ENCODE measurements at places on chromosomes 7 and 10.

DNA sequence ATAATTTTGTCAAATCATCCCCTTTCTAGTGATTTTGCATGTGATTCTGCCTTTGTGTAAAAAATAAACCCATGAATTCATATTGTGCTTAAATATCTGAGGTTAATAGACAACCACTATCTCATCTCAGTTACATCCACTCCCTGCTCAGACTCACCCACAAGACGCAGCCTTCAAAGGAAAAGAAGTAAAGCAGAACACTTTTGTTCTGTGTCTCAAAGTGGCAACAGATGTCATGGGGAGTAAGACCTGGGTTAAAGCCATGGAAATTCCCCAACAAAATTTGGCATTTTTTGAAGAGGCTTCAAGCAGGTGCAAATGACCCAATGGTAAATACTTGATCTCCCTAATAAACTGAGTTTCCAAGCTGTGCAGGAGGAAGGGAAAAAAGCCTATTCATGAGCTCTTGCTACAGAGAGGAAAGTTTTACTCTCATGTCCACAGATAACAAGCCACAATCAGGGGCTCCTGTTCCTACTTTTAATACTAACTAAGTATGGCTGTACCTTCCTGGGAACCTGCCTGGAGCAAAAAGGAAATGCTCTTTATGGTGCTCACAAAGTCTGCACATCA, 4.7 kb downstream of the CYP3A7 start:
- no peak overlapping the region for H3K27ac ChIP-seq
- H3K27me3 ChIP-seq: no peaks in the 10 kb centered on the region
- no peak for DNase-seq
- H3K4me3 ChIP-seq: no peak overlapping the region
- no peaks in the 10 kb centered on the region for H3K36me3 ChIP-seq
- H3K4me1 ChIP-seq: no peaks in the 10 kb centered on the region

DNA sequence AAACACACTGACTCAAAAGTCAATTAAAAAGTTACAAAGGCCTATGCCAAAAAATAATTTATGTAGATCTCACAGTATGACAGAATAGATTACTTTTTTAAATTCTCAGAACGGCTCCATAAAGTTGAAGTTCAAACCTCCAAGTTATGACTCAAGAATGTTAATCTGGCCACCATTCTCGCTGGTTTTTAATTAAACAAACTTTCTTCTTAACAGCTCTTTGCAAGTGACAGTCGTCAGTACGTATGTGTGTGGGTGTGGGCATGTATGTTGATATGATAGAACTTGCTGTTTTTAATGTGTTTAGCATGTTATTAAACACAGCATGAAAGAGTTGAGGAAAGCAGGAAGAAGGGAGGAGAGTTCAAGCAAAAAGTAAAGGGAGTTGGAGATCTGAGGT, 18.5 kb downstream of the PRKCQ start:
- DNase-seq: no peak
- no peaks in the 10 kb centered on the region for H3K4me1 ChIP-seq
- no peak overlapping the region for H3K27ac ChIP-seq
- H3K36me3 ChIP-seq: no peaks in the 10 kb centered on the region
- H3K4me3 ChIP-seq: no peak overlapping the region
- H3K27me3 ChIP-seq: peaks cover under 1% of the 10 kb centered on the region

- no peak overlapping the region for H3K27ac ChIP-seq
- H3K4me3 ChIP-seq: no peak overlapping the region
- no peaks in the 10 kb centered on the region for H3K27me3 ChIP-seq
- no peaks in the 10 kb centered on the region for H3K4me1 ChIP-seq
- DNase-seq: no peak
Observed at GRCh38 chr7:30764030-30764975, 6.9 kb upstream of the MINDY4 start.

GRCh38 chr7:14598978-14599377, 303.6 kb downstream of the DGKB start:
- H3K27ac ChIP-seq: no peak overlapping the region
- no peaks in the 10 kb centered on the region for H3K27me3 ChIP-seq
- no peaks in the 10 kb centered on the region for H3K4me1 ChIP-seq
- H3K4me3 ChIP-seq: no peak overlapping the region
- no peaks in the 10 kb centered on the region for H3K36me3 ChIP-seq

DNA sequence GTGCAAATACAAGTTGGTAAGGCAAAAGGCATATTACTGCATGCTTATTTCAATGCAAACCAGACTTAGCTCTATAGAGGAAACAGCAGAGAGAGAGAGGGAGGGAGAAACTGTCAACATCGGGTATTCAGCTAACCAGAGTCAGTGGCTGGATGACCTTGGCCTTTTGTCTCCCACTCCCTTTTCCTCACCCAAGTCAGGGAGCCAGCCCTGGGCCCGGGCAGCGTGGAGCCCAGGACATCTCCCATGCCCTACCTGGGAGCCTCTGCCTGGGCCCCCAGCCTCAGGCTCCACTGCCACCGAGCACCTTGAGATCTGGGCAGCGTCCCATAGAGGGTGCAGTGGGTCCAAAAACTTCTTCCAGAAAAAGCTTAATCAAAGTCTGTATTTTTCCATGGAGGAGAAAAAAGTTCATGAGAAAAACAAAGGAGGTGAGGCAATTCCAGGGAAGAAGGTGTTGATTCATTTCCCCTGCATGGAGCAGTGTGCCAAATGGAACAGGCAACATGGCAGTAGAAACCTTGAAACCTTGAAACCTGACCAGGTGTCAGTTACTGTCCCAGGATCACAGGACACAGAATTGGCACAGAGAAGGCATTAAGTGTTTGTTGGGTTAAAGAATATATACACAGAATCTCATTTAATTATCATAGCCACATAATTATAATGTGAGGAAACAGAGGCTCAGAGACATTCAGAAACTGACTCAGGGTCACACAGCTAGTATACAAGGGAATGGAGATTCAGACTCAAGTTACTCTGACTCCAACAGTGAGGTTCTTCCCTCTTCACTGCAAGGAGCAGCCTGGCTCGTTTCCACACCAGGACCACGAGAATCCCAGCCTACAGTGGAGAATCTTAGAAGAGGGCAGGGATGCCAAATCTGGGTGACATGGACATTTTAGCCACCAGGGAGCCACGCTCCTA, 5.8 kb upstream of the NCOA4 start:
- no peaks in the 10 kb centered on the region for H3K4me1 ChIP-seq
- no peaks in the 10 kb centered on the region for H3K27me3 ChIP-seq
- no peaks in the 10 kb centered on the region for H3K36me3 ChIP-seq
- H3K27ac ChIP-seq: no peak overlapping the region

GRCh38 chr10:106384496-106384895, 780.0 kb downstream of the SORCS1 start:
- no peaks in the 10 kb centered on the region for H3K27me3 ChIP-seq
- no peak for DNase-seq
- H3K27ac ChIP-seq: no peak overlapping the region
- no peaks in the 10 kb centered on the region for H3K4me1 ChIP-seq
- H3K36me3 ChIP-seq: no peaks in the 10 kb centered on the region

- H3K4me1 ChIP-seq: no peaks in the 10 kb centered on the region
- H3K36me3 ChIP-seq: no peaks in the 10 kb centered on the region
- H3K4me3 ChIP-seq: no peak within 1 kb of the TSS
- H3K27me3 ChIP-seq: no peaks in the 10 kb centered on the region
- no peak within 1 kb of the TSS for H3K27ac ChIP-seq
Observed at GRCh38 chr7:116030651-116031276, at the start of gene TFEC. TFEC (minus strand) TSS chr7:116030763; CDS start chr7:115984441, 46,322 bp downstream.

- H3K4me1 ChIP-seq: no peaks in the 10 kb centered on the region
- H3K27me3 ChIP-seq: no peaks in the 10 kb centered on the region
- H3K27ac ChIP-seq: no peak overlapping the region
Observed at GRCh38 chr7:99420213-99420612, 11.4 kb downstream of the BUD31 start.

DNA sequence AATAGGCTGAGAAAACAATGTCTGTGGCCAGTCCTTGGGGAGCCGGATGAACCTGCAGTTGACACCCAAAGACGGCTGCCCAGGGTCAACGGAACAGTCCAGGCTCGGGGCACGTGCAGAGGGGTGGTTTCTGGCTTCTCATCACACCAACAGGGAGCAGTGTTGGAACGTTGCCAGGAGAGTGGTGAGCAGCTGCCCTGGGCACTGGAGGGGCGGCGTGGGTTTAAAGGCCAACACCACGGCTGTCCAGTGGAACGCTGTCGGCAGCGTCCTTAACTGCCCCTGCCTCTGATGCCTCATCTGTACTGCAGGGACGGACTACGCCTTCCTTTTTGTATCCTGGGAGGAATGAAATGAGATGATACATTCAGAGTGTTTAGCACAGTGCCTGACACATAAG, 19.8 kb downstream of the JCAD start:
- DNase-seq: no peak
- no peaks in the 10 kb centered on the region for H3K36me3 ChIP-seq
- no peak overlapping the region for H3K27ac ChIP-seq
- H3K4me1 ChIP-seq: no peaks in the 10 kb centered on the region
- H3K4me3 ChIP-seq: no peak overlapping the region

DNA sequence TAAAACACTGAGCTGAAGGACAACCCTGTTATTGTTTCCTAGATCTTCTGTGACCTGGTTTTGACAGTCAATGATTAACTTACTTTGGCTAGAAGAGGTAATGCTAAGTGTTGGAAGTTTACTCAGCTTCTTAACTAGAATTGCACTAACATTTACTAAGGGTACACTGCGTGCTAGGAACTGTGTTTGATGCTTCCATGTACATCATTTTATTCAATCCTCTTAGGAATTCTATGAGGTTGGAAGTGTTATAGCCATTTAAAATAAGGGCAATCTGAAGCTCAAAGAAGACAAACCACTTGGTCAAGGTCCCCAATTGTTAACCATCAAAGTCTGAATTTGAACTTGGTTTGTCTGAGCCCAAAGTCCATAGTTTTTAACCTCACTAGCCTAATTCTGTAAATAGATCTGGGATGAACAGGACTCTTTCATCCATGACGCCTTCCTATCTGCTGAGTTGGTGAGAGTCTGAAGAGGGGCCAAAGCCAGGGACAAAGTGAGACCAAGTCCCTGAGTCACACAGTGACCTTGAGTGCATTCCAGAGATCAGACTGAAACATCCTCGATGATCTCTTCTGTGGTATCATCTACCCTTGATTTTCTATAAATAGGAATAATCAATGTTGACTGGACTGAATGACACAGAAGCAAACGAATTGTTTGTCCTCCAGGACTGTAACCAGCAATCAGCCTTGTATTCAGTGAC, 29.2 kb upstream of the ZNRF2 start:
- H3K27me3 ChIP-seq: no peaks in the 10 kb centered on the region
- no peaks in the 10 kb centered on the region for H3K36me3 ChIP-seq
- no peak overlapping the region for H3K27ac ChIP-seq
- no peak for DNase-seq

DNA sequence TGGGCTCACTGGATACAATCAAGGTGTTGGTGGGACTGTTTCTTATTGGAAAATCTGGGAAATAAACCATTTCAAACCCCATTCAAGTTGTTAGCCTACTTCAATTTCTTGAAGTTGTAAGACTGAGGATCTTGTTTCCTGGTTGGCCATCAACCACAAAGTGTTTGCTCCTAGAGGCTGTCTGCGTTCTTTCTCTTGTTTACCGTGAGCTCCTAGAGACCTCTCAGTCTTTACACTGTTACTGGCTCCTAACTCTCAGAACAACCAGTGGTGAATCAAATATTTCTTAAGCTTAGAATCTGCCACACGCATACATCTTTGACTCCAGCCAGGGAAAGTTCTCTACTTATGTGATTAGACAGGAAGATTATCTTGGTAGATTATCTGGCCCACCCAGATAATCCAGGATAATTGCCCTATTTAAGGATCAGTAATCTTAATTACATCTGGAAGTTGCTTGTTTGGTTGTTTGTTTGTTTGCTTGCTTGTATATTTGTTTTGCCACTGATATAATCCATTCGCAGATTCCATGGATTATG, 798.7 kb downstream of the IPMK start:
- no peaks in the 10 kb centered on the region for H3K36me3 ChIP-seq
- H3K27me3 ChIP-seq: no peaks in the 10 kb centered on the region
- DNase-seq: no peak
- H3K27ac ChIP-seq: no peak overlapping the region
- no peak overlapping the region for H3K4me3 ChIP-seq

DNA sequence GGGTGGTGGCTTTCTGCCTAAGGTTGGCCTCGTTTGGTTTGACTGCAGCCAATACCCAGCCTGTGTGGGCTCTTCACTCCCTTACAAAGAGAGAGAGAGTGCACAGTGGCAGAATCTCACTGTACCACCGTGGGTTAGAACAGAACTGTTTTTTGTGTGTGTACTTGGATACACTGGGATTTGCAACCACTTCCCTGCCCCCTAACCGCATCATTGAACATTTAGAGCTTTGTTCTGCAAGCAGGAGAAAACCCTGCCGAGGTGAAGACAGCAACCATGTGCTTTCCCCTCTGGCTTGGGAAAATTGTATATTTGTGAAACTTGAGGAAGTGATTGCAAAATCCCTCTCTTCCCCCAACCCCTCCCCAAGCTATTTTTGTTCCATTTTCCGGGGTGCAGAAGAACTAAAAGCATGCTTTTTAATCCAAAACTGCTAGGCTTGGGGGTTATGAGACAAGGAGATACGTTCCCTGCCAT, 201.2 kb downstream of the TCF7L2 start:
- H3K36me3 ChIP-seq: no peaks in the 10 kb centered on the region
- no peaks in the 10 kb centered on the region for H3K4me1 ChIP-seq
- no peak overlapping the region for H3K4me3 ChIP-seq
- no peak for DNase-seq

GRCh38 chr10:19730167-19730906, 85.9 kb upstream of the PLXDC2 start:
- no peaks in the 10 kb centered on the region for H3K4me1 ChIP-seq
- H3K27me3 ChIP-seq: no peaks in the 10 kb centered on the region
- no peak overlapping the region for H3K4me3 ChIP-seq
- DNase-seq: no peak
- no peaks in the 10 kb centered on the region for H3K36me3 ChIP-seq

GRCh38 chr7:45161842-45162241, 4.3 kb downstream of the RAMP3 start:
- no peaks in the 10 kb centered on the region for H3K36me3 ChIP-seq
- DNase-seq: no peak

- no peak overlapping the region for H3K4me3 ChIP-seq
- H3K27ac ChIP-seq: no peak overlapping the region
Observed at GRCh38 chr10:112507046-112507445, 60.0 kb downstream of the VTI1A start.

DNA sequence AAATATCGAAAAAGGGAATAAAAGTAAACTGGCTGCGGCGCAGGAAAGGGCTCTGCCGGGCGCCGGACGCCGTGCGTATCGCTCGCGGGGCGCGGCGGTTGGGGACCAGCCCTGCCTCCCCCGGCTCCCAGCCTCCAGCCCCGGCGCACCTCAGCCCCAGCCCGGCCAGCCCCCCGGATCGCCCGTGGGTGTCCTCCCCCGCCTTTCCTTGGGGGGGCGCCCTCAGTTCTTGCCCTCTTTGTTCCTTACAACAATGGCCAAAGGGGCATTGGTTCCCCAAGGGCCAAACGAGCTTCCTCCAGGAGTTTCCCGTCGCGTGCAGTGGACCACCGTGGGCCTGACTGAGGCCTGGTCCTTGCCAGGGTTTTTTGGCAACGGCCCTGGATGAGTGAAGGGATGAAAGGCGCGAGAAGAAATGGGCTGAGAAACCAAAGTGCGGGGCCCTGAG, 1.2 kb downstream of the MACROH2A2 start:
- H3K4me1 ChIP-seq: peaks cover 10% of the 10 kb centered on the region
- no peaks in the 10 kb centered on the region for H3K36me3 ChIP-seq
- no peak overlapping the region for H3K27ac ChIP-seq
- no peaks in the 10 kb centered on the region for H3K27me3 ChIP-seq
- no peak overlapping the region for H3K4me3 ChIP-seq

Measured in B cell (primary cell).